ENCODE measurements at places on chromosomes 16 and 17.

DNA sequence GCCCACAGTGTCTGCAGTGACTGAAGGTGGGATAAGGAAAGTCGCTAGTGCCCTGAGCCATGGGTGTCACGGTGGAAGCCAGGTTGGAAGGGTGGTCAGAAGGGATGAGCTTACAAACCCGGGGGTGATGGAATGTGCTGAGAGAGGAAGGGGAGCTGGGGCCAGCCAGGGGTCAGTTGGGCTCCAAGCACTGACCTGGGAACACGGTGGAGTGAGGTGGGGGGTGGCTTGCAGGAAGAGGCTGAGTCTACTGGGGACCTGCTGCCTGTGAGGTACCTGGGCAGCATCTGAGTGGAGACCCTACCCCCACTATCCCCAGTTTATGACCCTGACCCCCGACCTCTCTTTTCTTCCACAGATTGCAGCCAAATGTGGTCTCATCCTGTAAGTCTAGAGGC is 3.1 kb downstream of the TMEM92 start:
- no peak for DNase-seq

- DNase-seq = no peak
Observed at GRCh38 chr16:69691980-69692911, 34.1 kb downstream of the NQO1 start.

DNA sequence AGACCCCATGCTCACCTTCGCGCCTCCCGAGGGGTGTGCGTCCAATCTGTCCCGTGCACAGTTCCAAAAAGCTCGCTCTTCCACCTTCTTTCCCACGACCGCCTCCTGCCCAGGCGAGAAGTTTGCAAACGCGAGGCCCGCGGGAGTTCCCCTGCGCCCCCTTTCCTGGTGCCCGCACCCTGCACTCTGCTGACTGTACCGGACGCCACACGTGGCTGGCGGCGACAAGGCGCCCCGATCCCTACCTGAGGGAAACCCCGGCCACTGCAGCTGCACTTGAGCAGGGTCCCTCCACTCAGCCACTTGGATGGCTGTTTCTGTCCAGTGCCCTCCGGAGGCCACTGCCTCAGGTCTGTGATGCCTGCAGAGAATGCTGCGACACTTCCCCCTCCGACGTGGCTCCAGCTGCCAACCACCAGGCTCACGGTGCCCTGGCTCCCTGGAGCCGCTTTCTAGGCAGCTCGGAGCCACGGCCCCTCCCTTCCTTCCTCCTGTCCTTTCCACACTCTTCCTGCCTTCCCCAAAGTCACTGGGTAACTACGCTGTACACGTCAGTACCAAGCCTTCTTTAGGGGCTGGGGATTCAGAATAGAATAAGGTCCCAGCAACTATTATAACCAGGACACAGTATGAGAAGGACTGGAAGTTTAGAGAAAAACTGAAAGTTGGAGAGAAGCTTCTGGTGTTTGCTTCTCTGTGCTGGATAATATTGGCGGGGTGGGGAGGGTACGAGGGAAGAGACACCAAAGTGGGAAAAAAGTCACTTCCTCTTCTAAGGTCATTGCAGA is at the start of gene MLKL:
Gene MLKL, minus strand, starts transcription at position 425 of the 788 bp plus-strand sequence. CDS start 5,105 bp downstream, outside the sequence.
- DNase-seq = peak; percentile 38

- no peak for DNase-seq
Observed at GRCh38 chr17:77885678-77886386, 72.7 kb upstream of the TNRC6C start.

GRCh38 chr17:50372222-50372757 is 694 bp downstream of the MRPL27 start:
- no peak for DNase-seq

DNA sequence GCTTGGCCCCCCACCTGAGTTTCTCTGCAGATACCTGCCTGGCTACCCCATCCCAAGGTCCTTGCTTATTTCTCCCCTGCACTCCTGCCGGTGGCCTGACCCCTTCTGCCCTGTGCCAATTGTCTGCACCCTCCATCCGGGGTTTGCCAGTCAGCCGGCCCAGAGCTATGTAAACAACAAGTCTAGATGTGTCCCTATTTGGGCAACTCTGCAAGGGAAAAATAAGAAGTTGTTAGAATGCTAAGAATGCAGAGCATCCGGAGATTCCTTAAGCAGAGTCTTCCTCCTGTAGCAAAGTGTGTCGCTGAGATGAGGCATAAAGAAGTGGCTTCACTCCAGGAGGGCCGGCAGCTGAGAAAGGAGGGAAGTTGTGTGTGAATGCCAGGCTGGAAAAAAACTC is 46.6 kb downstream of the RGS9 start:
- DNase-seq = no peak

- DNase-seq = no peak
Observed at GRCh38 chr17:21210411-21211076, 3.4 kb downstream of the TMEM11 start.

- no peak for DNase-seq
Observed at GRCh38 chr17:66835476-66835875, 559 bp downstream of the CACNG5 start.

DNA sequence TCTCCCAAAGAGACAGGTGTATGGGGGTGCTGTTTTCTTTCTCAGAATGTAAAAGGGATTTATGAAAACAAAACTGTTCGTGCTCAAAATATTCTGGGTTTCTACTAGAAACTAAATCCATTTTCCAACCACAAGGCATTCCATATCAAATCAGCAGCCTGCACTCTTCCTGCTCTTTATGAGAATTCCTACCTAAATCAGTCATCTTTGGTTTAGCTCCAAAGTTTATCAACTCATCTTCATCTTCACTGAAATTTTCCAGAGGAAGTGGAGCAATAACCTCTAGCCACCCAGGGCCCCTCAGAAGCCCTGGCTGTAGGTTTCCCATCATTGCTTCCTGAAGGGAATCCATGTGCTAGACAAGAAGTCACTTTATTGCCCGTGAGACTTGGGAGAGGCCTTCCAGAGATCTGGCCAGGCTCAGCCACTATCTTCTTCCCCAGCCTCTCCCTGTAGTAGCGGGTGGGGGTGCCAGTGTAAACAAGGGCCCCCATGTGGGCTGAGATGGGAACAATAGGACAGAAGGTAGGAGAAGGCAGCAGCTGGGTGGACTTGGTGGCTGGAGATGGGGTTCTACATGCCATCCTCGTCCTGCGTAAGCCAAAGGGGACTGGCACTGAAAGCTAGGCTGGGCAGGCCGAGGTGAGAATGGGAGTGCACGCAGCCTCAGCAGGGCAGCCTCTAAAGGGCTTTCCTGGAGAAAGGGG is 22.0 kb upstream of the ALDH3A1 start:
- DNase-seq = no peak

DNA sequence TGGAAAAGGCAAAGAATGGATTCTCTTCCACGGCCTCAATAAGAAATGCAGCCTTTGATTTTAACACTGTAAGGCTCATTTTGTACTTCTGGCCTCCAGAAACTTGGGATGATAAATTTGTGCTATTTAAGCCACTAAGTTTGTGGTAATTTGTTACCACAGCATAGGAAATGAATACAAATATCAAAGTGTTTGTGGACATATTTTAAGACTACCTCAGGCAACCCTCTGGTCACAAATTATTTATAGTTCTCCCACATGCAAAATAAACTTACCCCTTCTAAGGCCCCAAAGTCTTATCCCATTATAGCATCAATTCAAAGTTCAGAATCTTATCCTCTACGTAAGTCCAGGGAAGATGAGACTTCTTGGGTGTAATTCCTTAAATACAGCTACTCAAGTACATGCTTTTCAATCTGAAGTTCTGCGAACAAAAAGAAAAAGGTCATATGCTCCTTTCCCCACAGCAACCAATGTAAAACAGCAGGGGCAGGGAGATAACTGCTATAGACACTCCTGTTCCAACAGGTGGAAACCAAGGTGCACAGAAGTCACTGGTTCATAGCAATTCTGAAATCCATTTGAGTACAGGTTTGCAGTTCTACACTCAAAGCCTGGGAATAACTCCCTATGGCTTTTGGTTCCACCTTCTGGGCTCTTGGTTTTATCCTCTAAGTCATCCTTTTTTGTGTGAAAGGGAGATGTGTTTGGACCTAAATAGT is 5.4 kb upstream of the EFCAB13 start:
- DNase-seq = no peak

DNA sequence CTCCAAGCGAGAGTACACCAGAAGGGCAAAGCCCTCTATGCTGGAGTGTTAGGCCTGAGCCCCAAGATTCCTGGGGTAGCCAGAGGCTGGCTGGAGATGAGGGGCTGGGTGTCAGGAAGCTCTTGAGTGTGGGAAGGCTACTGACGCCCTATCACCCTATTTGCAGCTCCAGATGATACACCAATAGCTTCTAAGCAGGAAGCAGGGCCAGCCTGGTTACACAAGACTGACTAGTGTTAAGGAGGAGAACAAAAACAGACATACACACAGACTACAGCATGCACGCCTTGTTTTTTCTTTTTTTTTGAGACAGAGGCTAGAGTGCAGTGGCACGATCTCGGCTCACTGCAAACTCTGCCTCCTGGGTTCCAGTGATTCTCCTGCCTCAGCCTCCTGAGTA is 15.9 kb downstream of the POLR3K start:
- DNase-seq = no peak
